ENCODE measurements at places on chromosomes 4 and X.

DNA sequence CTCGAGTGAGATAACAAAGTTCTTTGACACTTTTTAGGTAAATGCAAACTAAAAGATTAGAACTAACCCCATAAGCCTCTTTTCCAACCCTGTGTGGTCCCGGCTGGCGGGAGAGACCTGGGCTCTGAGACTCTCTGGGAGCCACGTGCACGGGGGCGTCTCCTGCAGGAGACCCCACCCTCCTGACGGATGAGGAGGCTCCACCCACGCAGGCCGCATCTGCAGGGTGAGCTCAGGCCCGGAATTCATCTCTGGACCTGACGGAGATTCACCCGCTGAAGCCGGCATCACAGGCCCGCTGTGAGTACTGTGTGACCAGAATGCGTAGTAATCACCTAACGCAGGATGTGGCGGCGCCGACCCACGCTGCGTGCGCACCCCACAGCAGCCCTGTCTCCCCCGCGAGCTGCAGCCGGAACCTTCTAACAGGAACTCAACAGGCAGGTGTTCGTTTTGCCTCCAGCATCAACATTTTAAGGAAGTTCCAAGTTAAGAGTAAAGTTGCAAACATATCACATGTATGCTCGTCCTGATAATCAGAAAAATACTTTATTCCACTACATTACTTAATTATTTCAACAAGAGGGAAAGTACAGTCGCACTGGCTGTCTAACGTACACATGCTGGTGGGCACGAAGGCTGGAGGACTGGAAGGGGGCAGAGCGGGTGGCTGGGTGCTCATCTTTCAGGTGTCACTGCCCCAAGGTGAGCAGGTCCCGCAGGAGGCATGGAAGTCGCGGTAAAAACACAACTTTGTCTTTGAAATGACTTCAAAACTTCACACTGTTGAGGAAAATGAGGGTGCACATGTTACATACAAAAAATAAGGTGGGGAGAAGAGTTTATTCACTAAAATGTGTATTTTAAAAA is 44.5 kb downstream of the FGFRL1 start:
- peak; percentile 73 for DNase-seq

DNA sequence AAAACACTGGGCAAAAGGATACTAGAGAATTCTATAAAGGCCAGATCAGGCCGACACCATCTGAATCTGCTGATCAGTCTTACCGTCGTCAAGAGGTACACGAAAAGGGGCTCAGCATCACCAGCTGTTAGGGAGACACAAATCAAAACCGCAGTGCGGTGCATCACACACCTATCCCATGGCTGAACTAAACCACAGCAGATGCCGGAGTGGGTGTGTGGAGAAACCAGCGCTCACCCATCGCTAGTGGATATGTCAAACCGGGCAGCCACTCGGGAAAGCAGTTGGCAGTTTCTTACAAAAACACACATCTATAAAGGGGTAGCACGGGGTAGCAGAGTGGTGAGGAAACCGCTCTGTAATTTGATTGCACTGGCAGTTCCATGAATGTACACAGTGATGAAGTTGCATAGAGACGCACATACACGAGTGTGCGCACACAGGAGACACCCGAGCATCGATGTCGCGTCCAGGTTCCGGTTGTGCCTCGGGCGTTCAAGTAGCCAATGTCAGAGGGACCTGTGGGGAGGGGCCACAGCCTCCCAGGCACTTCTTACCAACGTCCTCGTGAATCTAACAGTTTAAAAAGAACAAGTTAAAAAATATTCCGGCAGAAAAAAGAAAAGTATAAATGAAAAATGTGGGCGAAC is 23.1 kb upstream of the CCNQ start:
- DNase-seq, result no peak

- no peak for DNase-seq
Measured at GRCh38 chr4:42018451-42018850, 28.1 kb downstream of the SLC30A9 start.

DNA sequence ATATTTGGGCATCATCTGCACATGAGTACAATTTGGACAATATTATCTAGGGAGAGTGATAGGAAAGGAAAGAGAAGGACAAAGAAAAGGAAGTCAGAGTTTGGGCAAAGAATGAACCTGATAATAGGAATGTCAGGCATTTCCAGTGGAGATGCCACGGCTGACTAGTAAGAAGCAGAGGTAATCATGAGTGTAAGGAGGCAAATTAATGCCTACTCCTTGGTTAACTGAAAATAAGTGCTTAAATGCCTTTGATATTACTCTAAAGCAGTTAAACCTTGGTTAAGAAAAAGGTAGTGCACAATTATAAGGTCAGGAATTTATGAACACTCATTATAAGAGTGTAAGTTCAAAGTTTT is 99.2 kb upstream of the DDIT4L start:
- no peak for DNase-seq

GRCh38 chrX:323721-324628 is 5.4 kb upstream of the GTPBP6 start:
- DNase-seq, result peak; percentile 47

- DNase-seq, result no peak
Measured at GRCh38 chr4:75325318-75325979, 188.8 kb downstream of the RCHY1 start.

All from activated CD4-positive, alpha-beta T cell treated with anti-CD3 and anti-CD28 coated beads, Interleukin-2, amount 50 U/mL, for 4 hours (primary cell).